KBM-7 (cell line): ENCODE measurements at places on chromosomes 4 and X.

DNA sequence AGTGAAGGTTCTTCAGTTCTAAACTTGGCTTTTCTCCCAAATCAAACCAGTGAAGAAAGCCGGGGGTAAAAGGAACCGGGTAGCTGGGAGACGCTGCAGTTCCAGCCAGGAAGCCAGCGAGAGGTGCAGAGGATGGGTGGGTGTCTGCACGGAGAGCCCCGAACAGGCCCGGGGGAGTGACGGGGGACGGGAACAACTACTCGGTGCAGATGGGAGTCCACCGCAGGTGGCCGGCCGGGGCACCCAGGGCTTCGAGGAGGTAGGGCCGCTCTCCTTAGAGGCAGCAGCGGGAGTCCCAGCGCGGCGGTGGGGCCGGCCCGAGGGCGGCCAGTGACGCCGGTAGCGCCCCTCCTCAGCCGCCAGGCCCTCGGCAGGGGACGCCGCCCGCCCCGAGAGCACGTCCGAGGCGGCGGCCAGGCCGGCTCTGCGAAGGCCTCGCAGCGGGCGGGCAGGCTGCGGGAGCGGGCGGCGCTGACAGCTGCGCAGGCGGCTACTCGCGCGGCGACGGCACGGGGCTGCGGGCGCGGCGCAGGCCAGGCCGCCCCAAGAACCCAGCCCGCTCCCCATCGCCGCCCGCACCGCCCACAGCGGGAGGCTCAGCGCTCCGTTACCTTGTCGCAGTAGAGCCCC is 449 bp downstream of the FBXL5 start:
- DNase-seq = peak; percentile 52

GRCh38 chrX:31609130-31609529 is 537.3 kb upstream of the FTHL17 start:
- no peak for DNase-seq

GRCh38 chr4:89398146-89398545 is 90.5 kb upstream of the GPRIN3 start:
- DNase-seq = no peak

DNA sequence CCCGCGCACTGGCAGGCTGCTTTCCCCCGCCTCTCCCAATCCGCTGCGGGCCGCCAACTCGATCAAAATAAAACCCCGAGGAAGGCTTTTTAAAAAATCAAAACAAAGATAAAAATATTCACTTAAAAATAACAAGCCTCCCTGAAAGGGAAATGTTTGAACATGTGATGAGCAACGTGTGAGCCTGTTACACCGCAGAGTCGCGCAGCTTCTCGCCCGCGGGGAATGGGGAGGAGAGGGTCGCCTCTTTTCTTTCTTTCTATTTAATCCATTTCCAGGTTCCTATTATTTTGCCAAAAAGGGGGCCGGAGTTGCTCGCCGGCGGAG is 326.0 kb upstream of the F9 start:
- no peak for DNase-seq

GRCh38 chrX:16705370-16705769 is 7.1 kb downstream of the CTPS2 start:
- no peak for DNase-seq

DNA sequence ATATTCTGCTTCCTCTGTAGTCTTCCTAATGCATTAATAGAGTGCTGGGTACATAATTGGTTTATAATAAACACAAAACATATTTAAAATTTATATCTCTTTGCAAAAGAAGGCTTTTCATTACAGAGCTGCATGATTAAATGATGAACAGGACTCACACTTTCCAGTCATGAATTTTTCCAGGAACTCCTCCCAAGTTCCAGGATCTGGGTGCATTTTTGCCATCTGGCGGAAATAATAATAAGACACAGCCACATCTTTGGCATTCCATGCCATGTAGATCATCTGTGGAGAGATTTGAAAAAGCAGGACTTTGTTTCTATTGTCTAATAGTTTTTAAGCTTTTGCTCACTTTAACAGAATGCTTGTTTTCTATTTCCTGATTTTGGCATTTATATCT is 40.2 kb upstream of the SULT1B1 start:
- no peak for DNase-seq

GRCh38 chr4:105191621-105192210 is 45.0 kb downstream of the TET2 start:
- peak; percentile 72 for DNase-seq

- no peak for DNase-seq
Observed at GRCh38 chrX:103386332-103386731, 10.0 kb downstream of the BEX3 start.

GRCh38 chr4:124203613-124204238 is 508.8 kb downstream of the ANKRD50 start:
- DNase-seq = no peak

DNA sequence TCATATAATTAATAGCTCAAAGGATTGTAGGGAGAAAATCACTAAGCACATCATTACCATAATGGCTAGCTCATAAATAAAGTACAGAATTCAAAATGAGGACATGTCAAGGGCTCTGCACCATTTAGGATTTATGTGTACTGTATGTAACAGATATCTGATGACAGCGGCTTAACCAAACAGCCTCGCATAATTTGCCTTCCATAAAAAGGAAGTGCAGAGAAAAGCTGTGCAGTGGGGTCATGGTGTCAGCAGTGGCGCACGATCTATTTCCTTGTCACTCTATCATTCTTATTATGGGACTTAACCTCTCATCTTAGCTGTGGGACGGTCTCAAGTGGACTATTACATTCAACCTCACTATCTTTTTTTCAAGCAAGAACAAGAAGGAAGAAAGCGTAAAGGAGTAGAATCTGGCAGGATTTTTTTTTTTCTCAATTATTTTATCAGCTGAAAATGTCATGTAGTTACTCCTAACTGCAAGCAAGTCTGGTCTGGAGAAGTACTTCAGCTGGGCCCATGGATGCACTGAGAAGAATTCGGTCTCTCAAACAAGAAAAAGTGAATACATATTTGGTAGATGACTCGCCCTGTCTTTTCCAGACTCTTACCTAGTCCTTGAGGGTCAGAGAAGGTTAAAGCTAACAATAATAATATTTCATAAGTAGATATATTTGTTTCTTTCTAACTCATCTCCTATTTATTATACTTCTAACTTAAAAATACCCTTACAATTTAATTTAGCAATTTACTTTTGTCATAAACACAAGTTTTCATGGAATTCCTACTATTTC is 94.6 kb downstream of the COX18 start:
- DNase-seq = peak; percentile 23

DNA sequence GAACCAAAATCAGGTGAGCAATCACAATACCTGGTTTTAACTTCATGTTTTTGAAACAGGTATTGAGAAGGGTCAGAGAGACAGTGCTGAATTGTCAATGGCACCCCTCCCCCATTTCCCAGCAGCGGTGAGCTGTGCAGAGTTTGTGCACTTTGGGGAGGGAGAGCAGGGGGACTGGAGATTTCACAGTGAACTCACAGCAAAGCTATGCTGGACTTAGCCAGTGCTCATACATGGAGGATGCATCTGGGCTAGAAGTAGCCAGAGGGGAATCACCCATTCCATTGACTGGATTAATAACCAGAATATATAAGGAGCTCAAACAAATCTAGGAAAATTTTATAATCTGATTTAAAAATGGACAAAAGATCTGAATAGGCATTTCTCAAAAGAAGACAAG is 612.6 kb downstream of the STPG2 start:
- DNase-seq = no peak

DNA sequence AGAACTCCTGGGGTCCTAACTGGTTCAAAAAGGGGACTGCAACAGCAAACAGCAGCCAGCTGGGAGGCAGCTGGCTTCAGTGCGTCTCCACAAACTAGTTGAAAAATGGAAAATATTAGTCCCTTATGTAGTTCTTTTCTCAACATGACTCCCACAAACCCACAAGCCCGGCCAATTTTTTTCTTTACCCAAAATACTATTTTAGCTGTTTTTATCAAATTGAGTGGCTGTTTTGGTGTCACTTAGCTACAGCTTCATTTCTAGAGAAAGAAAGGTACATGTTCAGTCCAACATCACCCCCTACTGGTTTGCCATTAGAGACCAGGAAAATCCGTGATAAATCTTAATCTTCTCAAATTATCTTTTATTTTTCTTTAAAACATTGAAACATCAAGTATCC is 97.2 kb downstream of the GUCY2F start:
- peak; percentile 24 for DNase-seq

DNA sequence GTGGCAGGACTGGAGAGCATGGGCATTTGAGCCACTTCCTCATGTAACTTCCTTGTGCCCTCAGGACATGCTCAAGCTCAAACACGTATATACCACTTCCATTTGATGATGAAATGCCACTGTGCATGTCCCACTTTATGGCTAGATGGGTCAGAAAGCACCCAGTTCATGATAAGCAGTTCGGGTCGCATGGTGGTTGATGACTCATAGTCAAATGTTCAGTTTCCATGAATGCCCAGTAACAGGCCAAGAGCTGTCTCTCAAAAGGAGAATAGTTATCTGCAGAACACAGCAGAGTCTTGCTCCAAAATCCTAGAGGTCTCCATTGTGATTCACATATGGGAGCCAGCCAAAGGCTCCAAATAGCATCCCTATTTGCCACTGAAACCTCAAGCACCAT is 48.9 kb upstream of the SPIN3 start:
- no peak for DNase-seq

- peak; percentile 15 for DNase-seq
Observed at GRCh38 chr4:22014222-22014741, 65.7 kb upstream of the KCNIP4 start.
